A549 treated with ZK216348 at 1 μM for 4 hours (cell line): ENCODE measurements at places on chromosomes 1 and 21. TPM values are rescaled to one million over a fixed set of nuclear protein-coding genes. Genes with fewer than 3 reads are reported as not detected.

Gene VPS72
- 43.3 to 64.3 TPM (median 46.5 TPM) in 5 replicates for total RNA-seq

Gene UMODL1
- not detected in 5 replicates for total RNA-seq

Gene NR1I3
- total RNA-seq = not detected in 5 replicates

Gene VWA5B1
- total RNA-seq = not detected in 5 replicates

Gene H6PD
- total RNA-seq = 4.1 to 7.7 TPM (median 5.8 TPM) in 5 replicates

Gene SFN
- total RNA-seq = 393 to 693 TPM (median 641 TPM) in 5 replicates
